T-helper 22 cell (primary cell): ENCODE measurements at places on chromosomes 6 and 20.

GRCh38 chr6:72740135-72740534 is 118.3 kb downstream of the KCNQ5 start:
- no peak for DNase-seq

DNA sequence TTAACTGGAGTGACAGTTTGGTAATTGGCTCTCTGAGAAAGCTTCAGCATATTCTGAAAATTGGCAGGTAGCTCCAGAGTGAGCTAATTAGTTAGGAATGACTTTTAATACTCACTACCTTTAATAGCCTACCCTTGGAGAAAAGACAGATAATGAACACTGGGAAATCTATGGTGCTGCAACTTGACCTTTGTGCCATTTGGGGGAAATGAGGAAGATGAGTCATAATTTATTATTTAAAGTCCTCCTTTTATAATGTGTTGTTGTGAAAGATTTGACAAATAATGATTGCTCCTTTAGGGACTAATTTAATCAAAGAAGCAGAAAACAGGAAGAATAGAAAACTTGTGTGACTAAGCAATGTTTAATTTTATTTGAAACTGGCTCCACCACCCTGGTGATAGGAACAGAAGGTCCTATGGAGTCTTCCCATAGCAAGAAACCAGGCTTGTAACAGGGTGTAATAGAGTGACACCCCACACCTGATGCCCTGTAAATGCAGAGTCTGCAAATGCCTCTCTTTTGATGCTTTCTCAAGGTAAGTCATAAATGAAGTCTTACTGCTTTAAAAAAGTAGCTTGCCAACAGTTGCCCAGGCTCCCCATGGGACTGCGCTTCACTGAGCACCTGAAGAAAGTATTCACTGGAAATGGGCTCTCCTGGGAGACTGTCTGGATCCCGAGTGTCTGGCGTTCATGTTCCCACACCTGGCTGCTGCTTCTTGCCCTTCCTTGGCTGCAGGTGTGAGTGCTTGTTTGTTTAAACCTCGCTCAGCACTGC is 134.4 kb downstream of the LRRC1 start:
- DNase-seq, result no peak

GRCh38 chr20:39605361-39605760 is 643.2 kb downstream of the DHX35 start:
- no peak for DNase-seq

DNA sequence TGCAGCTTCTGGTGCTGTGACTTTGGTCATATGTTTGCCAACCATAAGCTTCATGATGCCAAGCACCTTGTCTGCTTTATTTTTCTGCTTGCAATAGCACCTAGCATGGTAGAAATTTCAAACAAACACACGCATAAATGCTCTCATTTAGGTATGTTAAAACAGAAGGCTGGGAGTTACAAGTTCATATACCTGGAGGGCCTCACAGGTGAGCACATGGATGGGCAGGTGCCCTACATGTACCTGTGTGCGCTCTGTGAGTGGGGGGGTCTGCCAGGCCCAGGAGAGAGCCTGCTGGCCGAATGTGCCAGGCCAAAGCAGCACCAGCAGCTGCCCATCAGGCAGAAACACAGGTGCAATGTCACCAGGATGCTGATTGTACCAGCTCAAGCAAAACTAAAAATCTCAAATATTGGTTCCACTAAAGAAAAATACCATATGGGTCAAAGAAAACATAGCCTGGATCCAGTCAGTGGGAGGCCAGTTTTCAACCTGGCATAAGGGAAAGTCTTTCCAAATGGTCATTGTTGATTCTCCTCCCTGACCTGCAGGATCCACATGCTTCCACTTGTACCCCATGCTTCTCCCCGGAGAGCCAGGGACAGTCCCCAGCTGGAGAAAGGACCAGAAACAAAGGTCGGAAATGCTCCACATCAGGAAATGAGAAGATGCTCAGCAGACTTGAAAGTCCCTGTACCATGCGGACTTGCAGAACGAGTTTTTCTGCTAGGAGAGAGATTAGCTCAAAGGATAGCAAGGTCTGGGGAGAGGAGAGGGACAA is 7.2 kb upstream of the PFDN4 start:
- DNase-seq, result no peak

GRCh38 chr6:16206595-16207037 is 31.8 kb upstream of the GMPR start:
- DNase-seq, result no peak

- no peak for DNase-seq
Observed at GRCh38 chr6:12890171-12890790, 173.7 kb downstream of the PHACTR1 start.

- DNase-seq, result no peak
Observed at GRCh38 chr6:34243901-34244884, 4.6 kb downstream of the SMIM29 start.

- DNase-seq, result no peak
Observed at GRCh38 chr20:22601361-22602141, 17.2 kb upstream of the FOXA2 start.
